ENCODE measurements at places on chromosomes 2 and 18.

GRCh38 chr2:105377871-105378270 is 21.0 kb downstream of the FHL2 start:
- DNase-seq, result no peak

DNA sequence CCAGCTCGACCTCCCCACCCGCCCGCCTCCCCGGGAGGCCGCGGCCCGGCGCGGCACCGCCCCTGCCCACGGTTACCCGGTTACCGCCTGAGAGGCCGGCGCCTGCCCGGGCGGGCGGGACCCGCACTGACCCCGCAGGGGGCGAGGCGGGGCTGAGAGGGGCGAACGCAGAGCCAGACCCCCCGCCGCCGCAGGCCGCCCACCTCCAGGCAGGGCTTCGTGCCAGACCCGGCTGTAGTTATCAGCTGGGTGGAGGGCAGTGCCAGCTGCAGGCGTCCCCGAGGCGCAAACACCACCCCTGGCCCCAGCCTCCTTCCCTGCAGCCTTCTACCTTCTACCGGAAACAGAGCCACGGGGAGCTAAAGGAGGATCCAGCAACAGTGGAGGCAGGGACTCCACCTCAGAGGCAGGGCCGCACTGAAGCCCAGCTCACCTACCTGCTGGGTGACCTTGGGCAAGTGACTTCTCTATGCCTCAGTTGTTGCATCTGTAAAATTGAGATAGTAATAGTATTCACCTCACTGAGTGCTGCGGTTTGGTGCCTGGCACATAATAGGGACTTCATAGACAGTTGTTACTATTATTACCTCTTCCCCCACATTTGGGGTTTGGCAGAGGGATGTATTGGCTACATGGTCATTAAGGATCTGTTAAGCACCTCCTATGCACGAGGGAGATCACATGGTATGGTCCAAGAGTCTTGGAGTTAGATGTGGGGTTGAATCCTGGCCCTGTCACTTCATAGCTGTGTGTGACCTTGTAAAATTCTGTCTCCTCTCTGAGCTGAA is 231.6 kb upstream of the SMAD2 start:
- no peak for DNase-seq

GRCh38 chr2:207338220-207338607 is 172.5 kb upstream of the KLF7 start:
- no peak for DNase-seq

DNA sequence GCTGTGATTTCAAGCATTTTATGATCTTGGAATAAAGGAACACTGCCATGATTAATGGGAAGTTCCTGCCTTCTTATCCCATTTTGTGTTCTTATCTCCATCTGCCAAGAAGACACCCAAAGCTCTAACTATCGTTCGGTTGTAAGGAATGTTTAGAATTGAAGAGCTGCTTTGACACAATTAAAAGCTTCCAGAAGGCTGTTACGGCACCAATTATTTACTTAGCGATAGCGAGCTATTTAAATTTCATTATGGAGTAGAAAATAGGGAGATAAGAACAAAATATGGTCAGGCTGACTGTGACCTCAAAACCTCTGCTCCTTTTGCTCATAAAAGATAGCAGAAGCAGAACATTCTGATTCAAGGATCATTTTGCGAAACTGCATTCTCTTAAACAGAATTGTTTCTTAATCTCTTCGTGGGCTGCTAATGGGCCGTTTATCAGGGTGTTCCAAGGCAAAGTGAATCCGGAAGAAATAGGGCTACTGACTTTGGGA is 101.6 kb downstream of the SLC4A3 start:
- DNase-seq, result no peak

DNA sequence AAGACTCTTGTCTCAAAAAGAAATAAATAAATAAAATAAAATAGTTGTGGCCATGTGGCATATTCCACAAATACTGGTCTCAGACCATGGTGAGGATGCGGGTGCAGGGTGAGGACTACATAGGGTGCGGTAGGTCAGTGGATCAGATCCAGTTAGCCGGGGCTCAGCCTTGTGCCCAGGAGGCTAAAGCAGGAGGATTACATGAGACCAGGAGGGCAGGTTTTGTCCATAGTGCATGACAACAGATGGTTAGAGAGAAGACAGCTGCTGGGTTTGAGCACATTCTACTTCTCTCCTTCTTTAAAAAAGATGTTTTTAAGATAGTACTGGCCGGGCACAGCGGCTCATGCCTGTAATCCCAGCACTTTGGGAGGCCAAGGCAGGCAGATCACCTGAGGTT is 12.8 kb upstream of the PSD4 start:
- no peak for DNase-seq

DNA sequence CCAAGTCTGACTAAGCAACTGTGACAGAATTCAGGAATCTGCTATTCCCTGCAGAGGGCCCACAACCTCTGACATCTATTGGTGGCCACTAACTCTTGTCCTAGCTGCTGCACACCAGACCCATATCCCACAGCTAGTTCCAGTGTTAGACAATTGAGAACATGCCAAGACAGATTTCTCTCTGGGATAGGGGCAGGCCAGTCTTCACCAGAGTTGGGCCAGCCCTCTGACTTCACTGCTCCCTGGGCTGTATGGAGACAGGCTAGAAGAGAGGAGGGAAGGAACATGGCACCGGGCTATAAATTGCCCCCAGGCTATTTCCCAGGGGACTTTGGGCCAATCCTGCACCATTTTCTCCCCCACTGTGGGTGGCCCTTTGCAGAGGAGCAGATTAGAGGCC is 32.7 kb upstream of the CYP26B1 start:
- no peak for DNase-seq
